Fibroblast of upper back skin (primary cell): ENCODE measurements at places on chromosomes 7 and 10.

DNA sequence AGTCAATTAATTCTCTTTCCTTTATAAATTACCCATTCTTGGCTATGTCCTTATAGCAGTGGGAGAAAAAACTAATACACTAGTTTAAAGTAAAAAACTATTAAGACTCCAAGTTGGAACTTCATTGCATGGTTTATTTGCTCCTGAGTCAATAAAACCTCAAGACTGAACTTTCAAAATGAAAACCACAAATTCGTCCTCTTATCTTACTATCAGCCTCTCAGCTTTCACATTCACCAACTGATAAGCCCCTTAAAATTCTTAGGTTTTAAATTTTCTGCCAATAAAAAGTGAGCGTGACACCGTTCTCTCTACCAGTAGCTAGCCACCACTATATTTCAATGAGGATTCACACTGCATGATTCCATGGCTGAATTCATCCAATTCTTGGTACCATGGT is 346.4 kb upstream of the NPSR1 start:
- no peak for DNase-seq

GRCh38 chr7:117896339-117896738 is 23.1 kb upstream of the CTTNBP2 start:
- DNase-seq = no peak

DNA sequence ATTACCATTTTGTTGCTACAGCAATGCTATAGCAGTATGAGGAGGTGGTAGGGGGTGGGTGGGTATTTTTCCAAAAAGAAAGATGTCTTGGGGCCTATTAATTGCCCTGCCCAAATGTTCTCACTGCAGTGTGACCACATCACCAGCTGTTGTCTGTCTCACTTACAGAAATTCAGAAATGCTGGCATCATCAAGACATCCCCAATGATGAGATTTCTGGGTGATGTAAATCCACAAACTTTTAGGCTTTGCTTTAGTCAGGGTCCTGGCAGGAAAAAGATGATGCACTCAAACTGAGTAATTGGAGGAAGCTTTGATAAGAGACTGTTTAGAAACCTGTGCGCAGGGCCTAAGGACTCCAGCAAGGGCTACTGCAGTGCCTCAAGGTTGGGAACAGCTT is 56.2 kb upstream of the OPN4 start:
- DNase-seq = peak; percentile 24

GRCh38 chr10:25552283-25552919 is 377.6 kb downstream of the GPR158 start:
- peak; percentile 65 for DNase-seq

DNA sequence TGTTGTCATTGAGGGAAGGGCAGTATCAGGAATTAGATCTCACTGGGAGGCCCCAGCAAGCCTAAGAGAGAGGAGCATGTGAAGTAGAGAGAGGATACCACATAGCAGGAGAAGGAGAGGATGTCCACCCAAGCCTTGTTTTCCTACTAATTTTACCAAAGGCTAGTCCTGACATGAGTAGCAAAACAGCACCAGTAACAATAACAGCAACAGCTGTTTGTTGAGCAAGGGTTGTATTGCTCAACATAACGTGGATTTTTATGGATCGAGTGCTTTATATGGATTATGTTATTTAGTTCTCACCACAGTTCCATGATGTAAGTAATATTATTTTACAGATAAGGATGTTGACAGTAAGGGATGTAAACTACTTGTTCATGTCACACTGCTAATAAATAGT is 135.2 kb upstream of the DLX6 start:
- no peak for DNase-seq

GRCh38 chr7:18145160-18145559 is 117.5 kb upstream of the PRPS1L1 start:
- DNase-seq = no peak

GRCh38 chr10:22648547-22648961 is 65.8 kb downstream of the PIP4K2A start:
- peak; percentile 86 for DNase-seq

DNA sequence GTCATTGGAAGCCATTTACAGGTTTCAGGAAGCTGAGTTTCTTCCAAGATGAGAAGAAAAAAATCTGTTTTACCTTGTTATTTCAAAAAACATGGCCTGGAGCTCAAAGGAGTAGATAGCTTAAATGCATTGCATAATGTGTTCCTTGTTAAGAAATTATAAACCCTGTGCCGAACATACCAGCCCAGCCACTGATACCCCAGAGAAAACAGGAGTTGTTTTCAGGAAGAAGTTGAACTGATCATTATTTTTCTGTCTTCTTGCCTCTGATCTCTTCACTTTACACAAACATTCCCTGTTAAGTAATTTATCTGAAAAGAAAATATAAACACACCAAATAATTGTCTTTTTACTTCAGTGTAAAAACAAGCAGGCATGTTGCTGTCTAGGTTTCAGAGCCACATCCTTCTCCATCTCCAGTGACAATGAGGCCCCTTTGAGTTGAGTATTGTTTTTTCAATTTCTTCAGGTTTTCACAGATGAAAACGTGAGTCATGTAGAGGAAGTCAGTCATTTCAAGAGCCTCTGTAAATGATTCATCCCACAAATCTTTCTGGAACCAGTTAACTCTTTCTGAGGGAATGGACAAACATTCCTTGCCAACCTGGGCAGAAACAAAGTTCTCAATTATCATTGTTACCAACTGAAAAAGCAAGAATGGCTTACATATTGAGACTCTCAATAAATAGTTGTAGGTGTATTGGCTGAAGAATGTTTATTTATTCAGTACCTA is 244.2 kb downstream of the IPMK start:
- peak; percentile 91 for DNase-seq

DNA sequence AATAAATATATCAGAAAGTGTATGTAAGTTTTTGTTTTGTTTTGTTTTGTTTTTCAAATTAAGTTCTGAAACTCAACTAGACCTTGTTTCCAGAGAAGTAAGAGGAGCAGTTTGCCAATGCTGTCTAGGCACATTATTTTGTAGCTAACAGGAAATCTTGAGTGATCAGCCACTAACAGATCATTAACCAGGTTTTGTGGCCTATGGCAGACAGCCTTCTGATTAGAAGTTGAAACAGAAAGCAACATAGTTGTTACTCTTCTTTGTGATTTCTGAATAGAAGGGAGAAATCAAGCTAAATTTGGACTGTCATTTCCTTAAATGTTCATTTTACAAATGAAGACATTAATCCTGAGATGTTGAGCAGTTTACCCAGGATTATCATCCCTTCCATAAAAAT is 142.6 kb downstream of the PLXDC2 start:
- DNase-seq = no peak
